ENCODE measurements at places on chromosomes 2 and 18.

DNA sequence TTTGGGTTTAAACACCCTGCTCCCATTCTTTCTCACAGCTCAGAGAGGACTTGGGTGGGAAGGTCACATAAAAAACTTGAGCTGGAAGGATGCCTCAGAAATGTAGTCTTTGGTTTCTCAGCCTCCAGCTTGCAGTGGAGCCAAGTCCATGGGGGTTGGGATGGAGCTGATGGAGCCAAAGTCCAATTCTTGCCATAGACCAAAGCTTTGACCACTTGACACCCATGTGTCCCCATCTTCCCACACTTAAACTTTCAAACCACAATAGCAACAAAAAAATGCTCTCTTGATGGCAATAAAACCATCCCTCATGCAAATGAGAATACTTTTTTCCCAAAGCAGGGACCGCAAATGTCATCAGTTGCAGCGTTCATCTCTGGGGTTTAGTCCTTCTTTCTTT lies 14.7 kb upstream of the DAW1 start:
- DNase-seq, result no peak

DNA sequence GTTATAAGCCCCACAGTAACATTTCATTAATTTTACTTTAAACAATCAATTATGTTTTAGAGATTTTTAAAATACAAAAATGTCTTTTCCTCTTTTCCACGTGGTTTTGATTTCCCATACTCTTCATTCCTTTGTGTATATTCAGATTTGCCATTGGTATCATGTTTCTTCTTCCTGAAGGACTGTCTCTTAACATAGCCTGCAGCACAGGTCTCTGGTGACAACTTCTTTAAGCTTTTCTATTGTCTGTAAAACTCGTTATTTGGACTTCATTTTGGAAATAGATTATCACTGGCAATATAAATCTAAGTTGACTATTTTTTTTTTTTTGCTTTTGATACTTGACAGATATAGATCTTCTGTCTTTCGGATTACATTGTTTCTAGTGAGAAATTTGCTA lies 115.2 kb upstream of the KLHL29 start:
- no peak for DNase-seq

DNA sequence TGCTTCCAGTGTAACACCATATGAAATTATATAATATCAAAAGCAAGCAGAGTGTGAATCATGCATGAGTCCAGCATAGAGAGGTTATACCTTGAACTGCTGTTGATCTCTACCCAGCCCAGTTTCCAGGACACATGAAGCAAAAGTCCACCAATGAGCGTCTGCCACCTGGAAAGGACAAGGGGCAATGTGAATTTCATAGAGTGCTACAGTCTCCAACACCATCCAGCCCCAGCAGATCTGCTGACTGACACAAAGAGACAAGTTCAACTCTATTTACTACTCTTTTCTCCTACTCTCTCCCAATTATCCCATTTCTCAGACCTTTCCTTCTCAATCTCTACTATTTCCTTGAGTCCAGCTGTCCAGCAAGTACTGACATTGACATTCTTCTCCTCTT lies 31.8 kb upstream of the RIOK3 start:
- no peak for DNase-seq

- no peak for DNase-seq
Measured at GRCh38 chr2:205782941-205783340, 100.6 kb downstream of the NRP2 start.

DNA sequence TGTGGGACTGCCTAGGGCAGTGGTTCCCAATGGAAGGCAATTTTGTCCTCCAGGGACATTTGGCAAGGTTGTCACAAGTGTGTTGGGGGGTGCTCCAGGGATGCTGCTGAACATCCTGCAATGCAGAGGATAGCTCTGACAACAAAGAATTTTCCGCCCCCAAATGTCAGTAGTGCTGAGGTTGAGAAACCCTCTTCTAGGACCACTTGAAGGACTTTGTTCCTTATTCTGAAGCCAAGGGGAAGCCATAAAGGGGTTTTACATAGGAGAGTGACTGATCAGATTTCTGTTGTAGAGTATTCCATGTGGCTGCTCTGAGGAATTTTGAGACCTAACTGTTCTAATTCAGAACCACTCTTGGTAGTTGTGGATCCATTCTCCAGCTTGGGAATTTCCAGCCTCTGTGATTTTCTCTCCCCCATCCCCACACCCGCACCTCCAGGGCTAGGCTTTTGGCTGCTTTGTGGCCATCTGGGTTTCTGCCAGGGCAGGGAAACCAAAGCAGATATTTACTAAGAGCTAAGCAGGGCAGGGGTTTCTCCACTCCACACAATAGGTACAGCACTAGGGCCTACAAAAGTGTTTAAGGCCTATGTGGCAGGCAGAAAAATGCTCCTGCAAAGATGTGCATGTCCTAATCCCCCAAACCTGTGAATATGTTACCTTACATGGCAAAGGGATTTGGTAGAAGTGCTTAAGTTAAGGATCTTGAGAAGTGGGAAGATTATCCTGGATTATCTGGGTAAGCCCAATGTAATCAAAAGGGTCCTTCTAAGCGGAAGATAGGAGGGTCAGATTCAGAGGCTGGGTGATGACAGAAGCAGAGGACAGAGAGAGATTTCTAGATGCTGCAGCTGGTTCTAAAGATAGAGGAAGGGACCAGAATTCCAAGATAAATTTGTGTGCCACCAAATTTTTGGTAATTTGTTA lies 135.4 kb downstream of the TMEM17 start:
- DNase-seq, result no peak

DNA sequence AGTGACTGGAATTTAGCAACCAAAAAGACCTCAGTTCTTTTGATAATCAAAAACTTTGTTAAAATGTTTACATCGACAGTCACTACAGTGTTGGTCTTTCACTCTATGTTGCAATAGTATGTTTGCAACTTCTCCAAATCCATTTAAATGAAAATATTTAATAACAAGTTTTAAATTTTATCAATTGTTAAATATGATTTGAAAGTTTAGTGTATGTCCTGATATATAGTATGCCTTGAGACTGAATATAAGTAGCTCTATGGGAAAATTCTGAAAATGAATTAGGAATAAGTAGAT lies 109.9 kb downstream of the ANKRD44 start:
- no peak for DNase-seq

- peak; percentile 55 for DNase-seq
Measured at GRCh38 chr2:48114256-48114655, 208.0 kb upstream of the FBXO11 start.

DNA sequence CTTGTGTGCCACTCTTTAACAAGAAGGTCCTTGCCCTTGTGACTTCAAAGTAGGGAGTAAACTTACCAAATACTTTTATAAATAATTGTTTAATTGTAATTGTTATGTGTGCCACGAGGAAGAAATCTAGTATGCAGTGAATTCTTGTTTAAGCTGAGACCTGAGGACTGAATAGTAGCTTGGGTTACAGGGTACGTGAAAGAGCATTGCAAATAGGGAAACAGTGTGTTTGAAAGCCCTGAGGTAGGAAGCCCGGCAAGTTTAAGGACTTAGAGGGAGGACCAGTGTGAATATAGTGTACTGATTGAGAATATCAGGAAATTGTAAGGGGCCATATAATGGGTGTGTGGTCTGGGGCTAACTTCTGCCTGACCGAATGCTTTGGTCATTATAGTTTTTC lies 26.2 kb downstream of the PHLPP1 start:
- no peak for DNase-seq

- DNase-seq, result no peak
Measured at GRCh38 chr2:241248897-241249296, 60.4 kb downstream of the ANO7 start.

DNA sequence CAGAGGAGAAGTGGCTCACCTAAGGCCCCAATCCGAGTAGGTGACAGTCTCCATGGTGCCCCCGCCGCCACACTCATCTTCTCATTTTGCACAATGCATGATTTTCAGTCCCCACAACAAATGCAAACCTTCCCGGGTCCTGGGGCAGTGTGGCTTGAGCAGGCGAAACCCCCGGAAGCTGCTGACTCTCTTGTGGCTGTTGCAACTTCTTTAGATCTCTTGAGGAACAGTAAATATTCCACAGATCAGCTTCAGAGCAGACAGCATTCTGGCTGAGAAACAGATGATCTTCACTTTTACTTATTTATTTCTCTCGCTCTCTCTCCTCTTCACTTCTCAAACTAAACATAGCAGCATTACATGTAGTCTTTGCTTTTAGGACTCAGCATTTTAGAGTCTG lies 51.9 kb downstream of the ASAP2 start:
- no peak for DNase-seq

GRCh38 chr2:235445116-235445515 lies 48.7 kb upstream of the AGAP1 start:
- DNase-seq, result no peak

GRCh38 chr18:7633171-7633570 lies 66.1 kb downstream of the PTPRM start:
- DNase-seq, result no peak

GRCh38 chr18:30578707-30579106 lies 463.8 kb downstream of the DSC3 start:
- no peak for DNase-seq

- DNase-seq, result no peak
Measured at GRCh38 chr18:57209713-57210106, 62.8 kb downstream of the BOD1L2 start.

GRCh38 chr18:48790869-48791635 lies 159.7 kb downstream of the SMAD7 start:
- DNase-seq, result no peak

Measured in NK-92 treated with Interleukin-12 subunit alpha and Interleukin-12 subunit beta, amount 100 ng/mL, for 24 hours (cell line).